ENCODE measurements at places on chromosomes 2 and 18.
A peak's percentile ranks its signal among the peaks of the same experiment; 100 is the strongest.

DNA sequence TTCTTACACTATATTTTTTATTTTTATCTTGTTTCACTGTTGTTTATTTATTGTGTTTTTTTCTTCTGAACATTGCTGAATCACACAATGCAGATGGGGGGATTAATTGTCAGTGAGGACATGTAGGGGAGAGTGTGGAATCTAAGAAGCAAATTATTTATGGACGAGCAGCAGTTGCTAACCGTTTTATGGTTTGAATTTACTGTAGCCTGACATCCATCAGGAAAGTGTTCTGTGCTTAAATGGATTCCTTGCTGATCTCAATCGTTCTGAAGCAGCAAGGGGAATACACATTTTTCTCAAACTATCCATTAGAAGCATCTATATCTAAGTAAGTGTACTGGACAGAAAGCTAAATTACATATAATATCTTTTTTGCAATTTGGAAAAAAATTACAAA, 119.5 kb downstream of the CD8B2 start:
- no peak for DNase-seq

DNA sequence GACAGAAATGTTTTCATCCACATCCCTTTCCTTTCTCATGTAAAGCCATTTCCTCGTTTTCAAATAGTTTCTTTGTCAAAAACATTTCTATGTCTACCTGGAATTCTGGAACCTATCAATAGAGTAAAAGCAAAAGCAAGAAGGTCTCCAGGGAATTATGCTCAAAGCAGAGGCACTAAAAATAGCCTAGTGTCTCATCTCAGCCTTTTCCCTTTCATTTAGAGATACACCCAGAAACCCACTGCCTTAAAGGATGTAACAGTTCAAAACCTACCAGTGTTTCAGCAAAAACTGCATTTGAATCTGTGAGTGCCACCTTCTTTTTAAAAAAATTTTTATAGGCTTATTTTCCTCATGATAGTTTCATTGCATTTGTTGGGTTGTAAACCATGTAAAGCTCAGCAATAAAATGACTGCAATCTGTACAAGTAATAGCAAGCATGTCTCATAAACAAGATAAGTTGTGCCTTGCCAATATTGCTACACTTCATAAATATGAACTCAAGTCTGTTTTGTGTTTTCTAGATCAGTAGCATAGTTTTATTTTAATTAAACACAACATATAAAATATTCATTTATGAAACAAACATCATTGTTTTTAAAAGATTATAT, 927.3 kb upstream of the ACVR2A start:
- DNase-seq: no peak

GRCh38 chr18:41569867-41570266, 385.2 kb upstream of the PIK3C3 start:
- no peak for DNase-seq

DNA sequence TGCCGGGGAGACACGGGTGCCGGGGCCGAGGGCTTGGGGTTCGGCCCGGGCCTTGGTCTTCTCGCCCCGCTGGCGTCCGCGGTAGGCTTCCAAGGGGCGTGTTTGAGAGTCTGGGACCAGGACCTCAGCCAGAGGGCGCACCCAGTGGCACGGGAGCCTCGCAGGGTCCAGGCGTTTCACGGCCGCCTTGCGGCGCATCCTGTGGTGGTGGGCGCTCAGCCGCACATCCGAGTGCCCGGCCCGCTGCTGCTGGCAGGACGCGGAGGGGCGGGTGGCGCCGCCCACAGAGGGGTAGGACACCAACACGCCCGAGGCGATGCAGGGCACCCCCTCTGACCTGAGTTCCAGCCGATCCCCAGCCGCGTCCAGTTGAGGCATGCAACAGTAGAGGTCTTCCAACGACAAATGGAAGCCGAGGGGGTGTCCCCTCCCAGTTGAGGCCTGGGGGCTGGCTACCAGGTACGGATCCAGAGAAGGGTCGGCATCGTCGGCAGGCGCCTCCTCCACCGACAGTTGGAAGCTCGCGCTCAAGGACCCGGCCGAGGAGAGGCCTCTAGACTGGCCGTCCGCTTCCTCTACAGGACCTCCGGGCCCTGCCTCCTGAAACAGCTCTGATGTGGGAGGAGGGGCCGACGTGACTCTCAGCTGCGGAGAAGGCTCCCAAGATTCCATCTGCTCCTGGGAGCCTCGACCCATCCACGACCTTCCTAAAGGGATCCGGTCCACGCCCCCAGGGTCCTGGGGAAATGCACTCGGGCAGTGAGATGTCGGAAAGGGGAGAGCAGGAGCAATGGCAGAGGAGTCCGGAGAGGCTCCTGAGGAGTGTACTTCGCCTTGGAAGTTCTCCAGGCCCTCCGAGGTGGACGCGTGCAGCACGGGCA, 6.3 kb downstream of the C2orf81 start:
- DNase-seq: peak; percentile 37

GRCh38 chr18:9147440-9148202, 11.0 kb downstream of the ANKRD12 start:
- DNase-seq: no peak

DNA sequence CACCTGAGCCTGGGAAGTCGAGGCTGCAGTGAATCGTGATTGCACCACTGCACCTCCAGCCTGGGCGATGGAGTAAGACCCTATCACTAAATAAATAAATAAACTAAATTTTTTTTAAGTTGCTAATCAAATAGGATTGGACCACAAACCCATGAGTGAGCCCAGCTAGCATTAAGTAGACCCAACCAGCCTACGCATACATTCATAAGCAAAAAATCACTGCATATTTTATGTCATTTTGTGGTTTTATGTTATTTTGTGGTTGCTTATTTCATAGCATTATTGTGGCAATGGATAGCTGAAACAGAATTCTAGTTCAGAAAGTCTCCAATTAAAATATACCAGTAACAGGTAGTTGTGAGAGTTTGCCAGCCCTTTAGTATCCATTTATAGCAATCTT, 29.1 kb upstream of the ZC3H15 start:
- no peak for DNase-seq

DNA sequence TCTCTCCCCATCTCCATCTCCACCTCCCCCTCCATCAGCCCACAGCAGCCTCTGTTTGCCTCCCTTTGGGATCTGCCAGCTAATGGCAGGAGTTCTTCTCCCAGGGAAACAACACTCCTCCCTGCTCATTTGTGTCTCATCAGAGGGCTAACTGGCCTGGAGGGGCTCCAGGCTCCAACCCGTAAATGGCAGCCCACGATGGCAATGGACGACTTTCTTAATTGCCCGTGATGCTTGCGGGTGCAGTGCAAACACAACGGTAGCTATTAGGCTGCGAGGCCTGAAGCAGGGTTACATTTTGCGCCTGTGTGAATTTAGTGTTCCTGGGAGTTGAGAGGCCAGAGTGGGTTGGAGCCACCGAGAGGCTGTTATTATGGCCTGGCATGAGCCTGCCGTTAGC, 285.1 kb downstream of the TNS1 start:
- DNase-seq: no peak

DNA sequence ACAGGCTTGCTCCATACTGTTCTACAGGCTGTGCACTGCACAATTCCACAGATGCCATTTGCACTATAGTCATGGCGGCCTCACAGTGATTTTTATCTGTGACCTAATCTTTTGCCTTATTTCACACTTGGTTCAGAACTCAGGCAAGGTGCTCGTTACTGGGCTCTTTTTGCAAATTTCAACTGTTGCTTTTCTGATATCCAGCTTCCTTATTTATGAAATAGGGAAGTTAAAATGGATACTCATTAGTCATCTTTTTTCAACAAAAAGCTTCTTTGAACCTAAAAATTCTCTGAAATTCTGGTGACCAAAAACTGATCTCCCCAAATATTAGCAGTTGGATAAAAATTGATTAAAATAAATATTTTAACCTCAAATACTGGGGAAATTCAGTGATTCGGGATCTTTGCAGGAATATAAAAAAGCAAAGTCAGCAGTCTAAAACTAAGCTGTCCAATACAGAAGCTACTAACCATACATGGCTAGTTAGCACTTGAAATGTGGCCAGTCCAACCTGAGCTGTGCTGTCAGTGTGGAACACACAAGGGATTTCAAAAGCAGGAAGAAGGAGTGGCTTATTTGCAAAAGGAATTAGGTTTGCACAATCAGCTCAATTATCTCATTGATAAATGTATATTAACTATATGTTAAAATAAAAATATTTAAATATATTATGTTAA, 134.4 kb downstream of the COL4A4 start:
- DNase-seq: no peak

DNA sequence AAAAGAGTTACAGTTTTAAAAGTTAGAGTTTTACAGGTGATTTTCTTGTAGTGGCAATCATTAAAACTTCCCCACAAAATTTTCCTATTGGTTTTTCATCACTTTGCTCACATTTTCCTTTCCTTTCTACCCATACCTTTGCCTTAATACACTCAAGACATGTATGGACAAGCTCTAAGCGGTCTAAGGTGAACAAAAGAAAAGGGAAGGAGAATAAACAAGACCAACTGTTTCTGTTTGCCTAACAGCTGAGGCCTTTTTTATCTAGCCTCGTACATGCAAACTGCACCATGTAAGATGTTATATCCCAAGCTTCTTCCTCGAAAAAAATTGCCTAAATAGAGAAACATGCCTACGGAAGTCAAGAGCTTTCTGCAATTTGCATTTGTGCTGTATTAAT, 33.9 kb upstream of the TBC1D8 start:
- DNase-seq: no peak
